ENCODE measurements at places on chromosomes 5 and 9. TPM values are rescaled to one million over a fixed set of nuclear protein-coding genes. Genes with fewer than 3 reads are reported as not detected.

IRF1 gene
- 9.4 TPM for total RNA-seq

CFAP90 gene
- total RNA-seq = 0.24 TPM

TNC gene
- total RNA-seq = 4.8 TPM

FIBCD1 gene
- total RNA-seq = 0.46 TPM

PLEKHG4B gene
- total RNA-seq = not detected

FOXD4L4 gene
- 0.12 TPM for total RNA-seq

WNT8A gene
- total RNA-seq = not detected

DND1 gene
- total RNA-seq = 0.23 TPM

LCN10 gene
- total RNA-seq = 14.1 TPM
